IgD-negative memory B cell (primary cell): ENCODE measurements at places on chromosomes 5 and 9. TPM values are rescaled to one million over a fixed set of nuclear protein-coding genes. Genes with fewer than 3 reads are reported as not detected.

The HTR4 gene
- not detected for polyA plus RNA-seq

The GDNF gene
- polyA plus RNA-seq: not detected

The LHX2 gene
- not detected for polyA plus RNA-seq

The LYSMD3 gene
- 8.2 TPM for polyA plus RNA-seq

The IL9 gene
- polyA plus RNA-seq: not detected
